Stimulated activated CD8-positive, alpha-beta memory T cell treated with anti-CD3 and anti-CD28 coated beads, Interleukin-15, amount 100 ng/mL, for 48 hours (primary cell): ENCODE measurements at places on chromosomes 4 and X.
A peak's percentile ranks its signal among the peaks of the same experiment; 100 is the strongest.

DNA sequence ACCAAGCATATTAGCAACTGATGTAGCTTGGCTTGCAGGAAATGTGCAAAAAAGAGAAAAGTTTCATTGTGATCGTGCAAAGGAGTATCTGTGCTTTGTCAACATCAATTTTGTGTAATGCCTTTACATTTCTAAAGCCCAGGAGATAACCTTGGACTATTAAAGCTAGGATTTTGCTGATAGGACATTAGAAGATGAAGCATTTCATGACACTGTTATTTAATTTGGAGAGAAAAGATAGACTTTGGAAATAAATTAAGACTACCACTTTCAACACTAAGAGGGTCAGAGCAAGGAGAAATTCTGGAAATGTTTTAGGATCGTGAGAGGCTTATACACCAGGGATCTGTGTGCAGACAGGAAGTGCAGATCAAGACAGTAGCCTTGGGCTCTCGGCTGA lies 120.6 kb upstream of the MID1 start:
- no peak for DNase-seq

GRCh38 chr4:169854090-169854489 lies 96.3 kb upstream of the HPF1 start:
- DNase-seq, result no peak

GRCh38 chr4:26192899-26193869 lies 127.6 kb upstream of the RBPJ start:
- no peak for DNase-seq

GRCh38 chrX:54484666-54485065 lies 11.4 kb downstream of the FGD1 start:
- no peak for DNase-seq

DNA sequence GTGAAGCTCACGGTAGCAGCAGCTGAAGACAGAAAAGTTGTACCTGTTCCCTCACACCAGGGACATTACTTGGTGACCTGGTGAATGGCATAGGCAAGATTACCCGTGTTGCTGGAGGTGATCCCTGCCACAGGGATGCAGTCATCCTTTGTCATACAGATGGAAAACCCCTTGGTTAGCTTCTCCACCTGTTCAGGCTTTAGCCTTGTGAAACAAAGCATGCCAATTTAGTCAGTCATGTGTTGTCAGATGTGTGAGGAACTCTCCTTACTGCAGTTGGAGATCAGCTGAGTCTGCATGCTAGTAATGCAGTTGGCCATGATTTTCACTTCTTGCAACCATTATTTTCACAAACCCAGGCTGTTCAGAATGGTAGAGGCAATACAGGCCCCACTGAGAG lies 41.0 kb downstream of the AMELX start:
- no peak for DNase-seq

- no peak for DNase-seq
Measured at GRCh38 chrX:110327336-110327735, 9.5 kb upstream of the AMMECR1 start.

DNA sequence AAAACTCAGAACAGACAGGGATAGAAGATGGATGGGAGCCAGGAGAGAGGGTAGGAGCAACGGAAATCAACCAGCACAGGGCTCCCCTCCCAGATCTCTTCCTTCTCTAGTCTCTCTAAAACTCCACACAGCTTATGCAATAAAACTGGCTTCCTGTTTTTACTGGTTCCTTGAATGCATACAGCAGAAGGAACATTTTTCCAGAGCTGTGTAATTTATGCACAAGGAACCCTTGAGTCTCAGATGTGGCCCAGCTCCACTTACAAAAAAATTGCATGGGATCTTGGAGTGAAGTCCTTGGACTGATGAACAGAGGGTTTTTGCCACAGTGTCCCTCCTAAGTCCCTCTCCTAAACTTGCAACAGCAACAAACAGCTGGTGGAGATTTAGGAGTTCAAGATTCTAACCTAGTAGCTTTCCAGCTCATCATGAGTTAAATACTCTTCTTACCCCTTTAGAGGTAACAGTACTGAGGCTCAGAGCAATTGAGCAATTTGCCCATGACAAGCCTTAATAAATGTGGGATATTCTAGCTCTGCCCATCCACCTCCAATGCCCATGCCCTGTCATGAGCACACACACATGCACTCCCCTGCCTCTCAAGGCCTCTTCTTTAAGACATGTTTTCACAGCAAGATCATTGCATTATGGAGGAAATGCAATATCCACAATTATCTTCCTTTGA lies 18.4 kb upstream of the CC2D2A start:
- no peak for DNase-seq

GRCh38 chrX:155046129-155046810 lies 19.6 kb downstream of the FUNDC2 start:
- no peak for DNase-seq

DNA sequence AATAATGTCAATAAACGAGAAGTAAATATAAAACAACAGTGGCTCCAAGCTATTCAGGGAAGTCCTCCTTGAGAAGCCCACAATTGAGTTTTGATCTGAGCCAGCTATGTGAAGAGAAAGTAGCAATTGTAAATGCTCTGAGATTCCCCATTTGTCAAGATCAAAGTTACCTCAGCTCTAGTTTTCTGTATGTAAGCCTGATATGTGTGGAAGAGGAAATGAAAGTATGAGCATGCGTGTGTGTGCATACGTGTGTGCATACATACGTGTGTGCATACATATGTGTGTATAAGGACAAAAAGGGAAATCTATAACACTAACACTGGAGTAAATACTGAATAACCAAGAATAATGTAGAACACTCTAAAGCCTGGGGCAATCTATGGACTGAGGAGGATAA lies 130.3 kb downstream of the SCFD2 start:
- DNase-seq, result no peak

- no peak for DNase-seq
Measured at GRCh38 chr4:112938461-112939058, 110.9 kb upstream of the ANK2 start.

DNA sequence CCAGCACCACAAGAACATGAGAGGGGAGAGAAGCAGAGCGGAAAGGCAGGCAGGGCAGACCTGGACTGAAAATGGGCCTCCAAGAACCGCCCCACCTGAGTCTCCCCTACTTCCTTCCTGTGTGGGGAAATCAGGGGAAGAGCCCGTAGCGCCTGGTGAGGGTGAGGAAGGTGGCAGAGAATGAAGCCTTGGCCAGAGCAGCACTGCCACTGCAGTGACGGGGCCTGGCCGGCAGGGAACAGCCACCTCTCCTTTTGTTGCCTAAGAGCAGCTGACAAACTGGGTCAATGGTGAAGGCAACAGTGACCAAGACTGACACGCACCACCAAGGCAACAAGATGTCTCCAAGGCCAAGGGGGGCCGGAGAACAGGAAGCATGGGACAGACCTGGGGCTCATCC lies 58.4 kb upstream of the CBR4 start:
- no peak for DNase-seq

DNA sequence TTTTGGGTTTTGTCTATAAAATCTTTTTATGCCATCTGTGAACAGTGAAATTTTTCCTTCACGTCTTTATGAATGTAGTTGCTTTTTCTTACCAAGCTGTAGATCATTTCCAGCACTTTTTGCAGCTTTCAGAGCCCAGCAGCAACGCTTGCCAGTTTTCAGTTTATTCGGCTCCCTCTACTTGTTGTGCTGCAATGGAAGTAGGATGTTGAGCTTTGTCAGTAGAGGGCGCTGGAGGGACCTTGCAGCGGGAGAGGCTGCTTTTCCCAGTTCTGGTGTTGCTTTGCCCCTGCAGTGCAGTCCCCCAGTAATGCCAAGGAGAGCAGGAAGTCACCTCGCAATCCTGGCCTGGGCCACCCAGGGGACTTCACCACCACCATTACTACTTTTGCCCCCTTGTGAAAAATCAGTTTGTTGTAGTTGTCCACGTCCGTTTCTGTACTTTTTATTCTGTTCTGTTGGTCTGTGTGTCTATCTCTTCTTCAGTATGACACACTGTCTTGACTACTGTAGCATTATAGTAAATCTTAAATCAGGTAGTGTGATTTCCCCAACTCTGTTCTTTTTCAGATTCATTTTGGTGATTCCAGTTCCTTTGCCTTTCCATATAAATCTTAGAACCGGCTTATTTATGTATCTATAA lies 21.8 kb downstream of the CMC4 start:
- no peak for DNase-seq

- no peak for DNase-seq
Measured at GRCh38 chr4:2931512-2932301, 31.5 kb downstream of the NOP14 start.

GRCh38 chrX:134137341-134137740 lies 99.6 kb upstream of the CCDC160 start:
- no peak for DNase-seq

GRCh38 chrX:7852166-7852565 lies 9.2 kb downstream of the VCX start:
- DNase-seq, result no peak

GRCh38 chrX:18537524-18537923 lies 112.1 kb downstream of the CDKL5 start:
- no peak for DNase-seq

GRCh38 chrX:28498658-28499057 lies 88.6 kb upstream of the IL1RAPL1 start:
- DNase-seq, result no peak

DNA sequence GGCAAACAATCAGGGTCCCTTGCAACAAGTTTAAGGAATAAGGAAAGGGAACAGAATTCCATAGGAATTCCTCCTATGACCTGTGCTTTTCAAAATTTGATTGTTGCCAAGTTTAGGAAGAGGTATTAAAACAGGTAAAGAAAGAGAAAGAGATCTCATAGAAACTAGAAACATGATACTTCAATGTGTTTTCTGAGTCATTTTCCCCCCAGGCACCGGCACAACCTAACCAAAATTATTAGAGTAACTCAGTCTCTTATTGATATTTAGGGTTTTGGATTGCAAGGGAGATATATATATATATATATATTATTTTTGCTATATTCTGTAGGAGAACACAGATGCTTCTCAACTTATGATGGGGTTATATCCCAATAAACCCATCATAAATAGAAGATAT lies 278.0 kb upstream of the DKK2 start:
- DNase-seq, result no peak

- DNase-seq, result no peak
Measured at GRCh38 chr4:5300283-5300682, 249.0 kb downstream of the STK32B start.

- no peak for DNase-seq
Measured at GRCh38 chr4:155638195-155638965, 28.3 kb upstream of the GUCY1A1 start.

DNA sequence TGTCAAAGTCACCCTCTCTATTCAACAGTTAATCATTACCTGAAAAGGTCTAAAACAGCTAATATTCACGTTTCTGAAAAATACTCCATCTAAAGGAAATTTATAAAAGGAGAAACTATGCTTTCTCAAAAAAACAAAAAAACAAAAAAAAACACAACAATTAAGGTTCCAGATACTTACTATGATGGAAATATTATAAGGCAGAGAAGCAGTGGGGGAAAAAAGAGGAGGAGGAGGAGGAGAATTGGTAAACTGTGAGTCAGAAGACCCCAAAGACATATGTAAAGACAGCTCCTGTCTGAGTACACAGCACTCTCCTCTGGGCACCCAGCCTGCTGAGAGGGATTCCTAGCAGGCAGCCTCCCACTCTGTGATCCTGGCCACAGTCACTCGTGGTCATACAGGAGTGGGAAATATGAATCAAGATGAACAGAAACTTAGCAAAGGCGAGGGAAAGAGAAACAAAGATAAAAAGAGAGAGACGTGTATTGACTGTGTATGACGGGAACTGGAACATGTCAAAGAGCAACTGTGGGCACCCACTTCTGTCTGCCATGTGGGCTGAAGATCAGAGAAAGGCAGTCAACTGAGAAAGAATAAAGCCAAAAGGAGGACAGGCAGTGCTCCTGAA lies 12.5 kb downstream of the KLHL15 start:
- peak; percentile 46 for DNase-seq

DNA sequence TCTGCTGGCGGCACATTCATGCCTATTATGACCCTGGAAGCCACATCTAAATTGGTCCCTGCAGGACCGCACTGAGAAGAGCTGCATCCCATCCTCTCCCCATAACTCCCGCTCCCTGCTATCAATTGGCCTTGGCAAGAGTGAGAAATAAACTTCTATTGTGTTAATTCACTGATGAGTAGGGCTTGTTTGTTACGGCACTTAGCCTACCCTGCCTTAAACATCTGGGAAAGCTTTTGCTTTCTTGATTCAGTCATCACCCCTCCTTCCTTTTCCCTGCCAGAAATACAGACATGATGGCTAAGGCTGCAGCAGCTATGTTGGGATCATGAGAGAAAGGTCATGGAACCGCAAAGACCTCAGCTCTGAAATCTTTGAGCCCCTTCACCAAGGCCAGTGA lies 36.5 kb downstream of the SUPT20HL2 start:
- DNase-seq, result no peak

GRCh38 chrX:68574240-68574639 lies 73.2 kb upstream of the STARD8 start:
- no peak for DNase-seq

DNA sequence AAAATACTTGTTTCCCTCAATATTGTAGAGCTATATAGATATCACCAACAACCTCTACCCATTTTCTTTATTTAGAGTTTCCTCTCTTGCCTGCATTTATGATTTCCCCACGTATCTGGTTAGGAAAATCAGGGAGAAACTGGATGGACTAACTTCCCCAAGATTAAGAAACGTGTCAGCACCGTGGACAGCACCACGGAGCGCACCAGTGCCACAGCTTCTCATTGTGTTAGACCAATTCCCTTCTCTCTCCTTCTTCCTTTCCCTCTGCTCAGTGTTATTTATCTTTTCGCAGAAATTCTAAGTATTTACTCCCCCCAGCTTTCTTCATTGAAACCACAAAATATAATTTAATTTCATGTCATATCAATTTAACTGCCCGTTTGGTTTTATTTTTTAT lies 568.6 kb upstream of the BOD1L1 start:
- no peak for DNase-seq

- DNase-seq, result no peak
Measured at GRCh38 chrX:71870208-71871098, 40.2 kb upstream of the NHSL2 start.

- DNase-seq, result no peak
Measured at GRCh38 chrX:40358994-40359393, 221.8 kb upstream of the ATP6AP2 start.

GRCh38 chrX:17637235-17637634 lies 100.1 kb upstream of the SCML1 start:
- no peak for DNase-seq

DNA sequence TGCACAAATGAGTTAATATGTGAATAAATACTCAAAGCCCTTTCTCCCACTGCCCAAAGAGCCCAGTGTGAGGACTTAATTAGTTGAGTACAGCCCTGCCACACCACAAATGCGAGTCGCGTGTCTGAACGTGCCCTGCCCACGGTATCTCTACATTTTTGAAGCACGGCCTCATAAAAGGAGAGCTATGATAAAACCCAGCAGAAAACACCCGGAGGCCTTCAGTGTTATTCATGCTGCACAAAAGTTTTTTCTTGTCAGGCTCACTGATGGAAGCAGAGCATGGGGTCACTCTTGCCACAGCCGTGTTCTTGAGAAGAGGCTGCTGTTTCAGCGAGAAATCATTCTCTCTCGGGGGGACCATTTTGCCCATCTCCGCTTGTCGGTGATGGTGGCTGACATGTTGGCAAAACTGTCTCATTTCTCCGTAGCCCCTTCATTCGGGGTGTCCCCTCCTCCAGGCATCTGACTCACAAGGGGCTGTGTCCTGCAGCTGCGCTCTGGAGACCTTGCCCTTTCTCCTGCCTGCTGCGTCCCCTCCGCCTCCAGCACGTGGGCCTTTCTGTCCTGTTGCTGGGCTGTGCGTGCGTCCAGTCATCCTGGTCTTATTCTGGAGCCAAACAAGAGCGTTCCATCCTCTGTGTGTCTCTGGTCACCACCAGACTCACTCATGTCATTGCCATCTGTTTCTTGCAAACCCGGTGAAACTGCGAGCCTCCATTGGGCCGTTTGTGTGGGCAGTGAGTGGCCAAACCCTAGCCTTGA lies 88.8 kb downstream of the SORCS2 start:
- no peak for DNase-seq
